ENCODE measurements at places on chromosomes 11 and 22. TPM values are rescaled to one million over a fixed set of nuclear protein-coding genes. Genes with fewer than 3 reads are reported as not detected.

The PACS1 gene
- total RNA-seq, result 41.7 TPM

The MMP10 gene
- total RNA-seq, result 1.4 TPM

The TIMP3 gene
- 20.1 TPM for total RNA-seq

The CHRDL2 gene
- total RNA-seq, result 2.0 TPM

The OR52N4 gene
- total RNA-seq, result not detected

The OR8G1 gene
- not detected for total RNA-seq

The CLDN5 gene
- 10.4 TPM for total RNA-seq

The MPZL2 gene
- 457 TPM for total RNA-seq

The GLYATL1 gene
- total RNA-seq, result 0.44 TPM

The OR5B21 gene
- total RNA-seq, result not detected

The IL17REL gene
- total RNA-seq, result not detected

The NXPE2 gene
- total RNA-seq, result not detected

The CXCR5 gene
- 0.20 TPM for total RNA-seq

The MMP11 gene
- total RNA-seq, result 1.7 TPM

The BTBD18 gene
- not detected for total RNA-seq

The BIRC3 gene
- total RNA-seq, result 2.2 TPM

The MFNG gene
- 4.3 TPM for total RNA-seq

The TENM4 gene
- 21.8 TPM for total RNA-seq

The VSIG10L2 gene
- not detected for total RNA-seq

The LRRC10B gene
- total RNA-seq, result 0.12 TPM

The RAB1B gene
- 145 TPM for total RNA-seq

The MOV10L1 gene
- 0.12 TPM for total RNA-seq

All from esophagus mucosa (tissue), 1 donor.